ENCODE measurements at places on chromosomes 1 and 21.
A peak's percentile ranks its signal among the peaks of the same experiment; 100 is the strongest.

GRCh38 chr1:200103966-200104583 lies 76.6 kb downstream of the NR5A2 start:
- DNase-seq: no peak

DNA sequence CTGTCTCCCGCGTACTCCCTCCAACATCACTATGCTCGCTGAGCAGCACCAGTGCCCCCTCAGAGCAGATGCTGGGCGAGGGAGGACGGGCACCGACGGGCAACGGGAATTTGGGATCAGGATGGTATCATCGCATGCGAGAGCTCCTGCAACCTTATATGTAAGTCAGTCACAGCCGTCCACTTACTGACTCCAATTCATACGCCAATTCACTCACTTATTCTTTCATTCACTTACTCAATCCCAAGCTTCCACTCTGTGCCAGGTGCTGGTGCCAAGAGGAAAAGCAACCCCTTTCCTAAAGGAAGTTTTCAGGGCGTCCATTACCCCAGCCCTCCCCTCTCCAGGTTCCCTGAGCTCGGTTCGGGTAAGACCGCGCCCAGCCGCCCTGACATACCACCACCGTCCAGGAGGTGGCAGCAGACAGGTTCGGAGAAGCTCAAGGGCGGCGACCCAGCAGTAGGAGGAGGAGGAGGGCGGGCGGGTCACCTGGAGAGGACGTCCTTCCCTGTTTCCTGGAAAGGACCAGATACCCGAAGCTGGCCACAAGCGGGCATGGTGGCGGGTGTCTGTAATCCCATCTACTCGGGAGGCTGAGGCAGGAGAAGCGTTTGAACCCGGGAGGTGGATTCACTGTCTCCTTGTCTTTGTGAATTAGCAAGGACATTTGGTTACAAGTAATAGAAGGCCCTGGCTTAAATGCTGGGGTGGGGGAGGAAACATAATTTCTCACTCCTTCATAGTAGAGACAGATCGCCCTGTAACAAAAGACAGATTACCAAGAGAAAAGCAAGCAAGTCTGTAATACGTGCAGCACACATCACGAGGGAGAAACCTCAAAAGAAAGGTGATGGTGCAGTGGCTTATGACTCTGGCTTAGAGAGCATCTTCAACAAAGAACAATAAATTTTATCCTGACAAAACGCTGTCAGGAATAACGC lies 7.6 kb upstream of the IL22RA1 start:
- peak; percentile 74 for DNase-seq

DNA sequence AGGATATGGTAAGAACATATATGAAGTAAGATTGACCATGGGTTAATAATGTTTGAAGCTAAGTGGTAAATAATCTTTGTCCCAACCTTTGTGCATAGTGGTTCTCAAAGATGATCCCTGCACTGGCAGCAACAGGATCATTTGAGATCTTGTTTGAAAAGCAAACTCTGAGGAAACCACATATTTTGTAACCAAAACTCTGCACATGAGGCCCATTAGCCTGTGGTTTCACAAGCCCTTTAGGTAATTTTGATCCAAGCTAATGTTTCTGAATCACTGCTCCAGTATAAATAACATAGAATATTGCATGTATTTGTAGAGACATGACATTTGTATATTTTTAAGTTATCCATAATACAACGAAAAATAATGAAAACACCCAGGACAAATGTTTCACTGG lies 147.9 kb upstream of the RGS18 start:
- no peak for DNase-seq

DNA sequence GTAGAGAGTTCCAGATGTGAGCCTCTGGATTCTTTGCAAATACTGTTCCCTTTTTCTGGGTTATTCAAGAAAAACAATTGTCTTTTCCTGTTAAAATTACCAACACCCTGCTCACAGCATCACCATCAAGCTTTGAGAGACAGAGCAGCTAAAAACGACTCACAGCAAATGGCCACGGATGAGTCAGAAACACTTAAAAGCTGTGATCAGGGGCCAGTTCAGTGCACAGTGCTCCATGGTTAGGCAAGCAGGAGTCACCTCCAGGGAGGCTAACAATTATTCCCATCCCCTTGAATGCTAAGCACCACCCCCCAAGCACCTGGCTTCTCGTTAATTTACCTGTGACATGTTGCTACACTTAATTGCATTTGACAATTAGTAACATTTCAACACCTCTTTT lies 128.4 kb upstream of the CAMK1G start:
- peak; percentile 38 for DNase-seq

- peak; percentile 78 for DNase-seq
Observed at GRCh38 chr21:17454315-17455027, 58.4 kb upstream of the CXADR start.

GRCh38 chr1:236465959-236466303 lies 57.9 kb upstream of the LGALS8 start:
- no peak for DNase-seq

DNA sequence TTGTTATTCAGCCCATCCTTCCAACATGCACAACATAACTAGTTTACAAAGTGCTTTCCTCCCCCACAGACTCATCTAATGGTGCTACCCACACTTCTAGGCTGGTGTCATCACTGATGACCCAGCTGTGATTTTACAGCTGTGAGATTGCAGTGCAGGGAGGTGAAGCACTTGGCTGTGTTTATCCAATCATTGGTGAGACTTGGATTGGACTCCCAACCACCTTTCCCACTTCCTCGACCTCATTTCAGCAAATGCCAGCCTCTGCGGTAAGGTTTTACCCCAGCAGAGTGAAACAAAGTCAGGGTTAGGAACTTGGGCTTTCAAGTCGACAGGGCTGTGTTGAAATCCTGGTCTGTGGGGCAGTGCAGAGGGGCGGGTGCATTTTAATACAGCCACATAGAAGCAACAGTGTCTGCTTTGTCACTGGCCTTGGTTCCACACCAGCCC lies 22.1 kb downstream of the ECHDC2 start:
- DNase-seq: no peak

- DNase-seq: peak; percentile 32
Observed at GRCh38 chr1:53187401-53187800, 9.2 kb upstream of the CPT2 start.

DNA sequence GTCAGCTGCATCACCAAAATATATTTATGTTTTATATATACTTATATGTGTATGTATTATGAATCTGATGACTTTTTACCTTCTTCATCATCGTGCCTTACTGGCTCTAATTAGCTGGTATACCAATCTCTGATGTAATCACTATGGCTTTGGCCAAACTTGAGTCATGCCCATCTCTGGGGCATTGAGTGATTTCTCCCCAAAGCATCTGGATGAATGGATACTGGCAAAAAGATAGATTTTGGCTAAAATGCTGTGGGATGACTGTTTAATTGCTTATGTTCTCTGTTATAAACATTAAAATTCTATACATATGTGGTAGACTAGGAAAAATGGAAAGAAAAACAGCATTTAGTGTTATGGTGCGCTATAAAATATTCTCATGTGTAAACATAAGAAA lies 19.6 kb downstream of the CDKN2C start:
- peak; percentile 42 for DNase-seq

DNA sequence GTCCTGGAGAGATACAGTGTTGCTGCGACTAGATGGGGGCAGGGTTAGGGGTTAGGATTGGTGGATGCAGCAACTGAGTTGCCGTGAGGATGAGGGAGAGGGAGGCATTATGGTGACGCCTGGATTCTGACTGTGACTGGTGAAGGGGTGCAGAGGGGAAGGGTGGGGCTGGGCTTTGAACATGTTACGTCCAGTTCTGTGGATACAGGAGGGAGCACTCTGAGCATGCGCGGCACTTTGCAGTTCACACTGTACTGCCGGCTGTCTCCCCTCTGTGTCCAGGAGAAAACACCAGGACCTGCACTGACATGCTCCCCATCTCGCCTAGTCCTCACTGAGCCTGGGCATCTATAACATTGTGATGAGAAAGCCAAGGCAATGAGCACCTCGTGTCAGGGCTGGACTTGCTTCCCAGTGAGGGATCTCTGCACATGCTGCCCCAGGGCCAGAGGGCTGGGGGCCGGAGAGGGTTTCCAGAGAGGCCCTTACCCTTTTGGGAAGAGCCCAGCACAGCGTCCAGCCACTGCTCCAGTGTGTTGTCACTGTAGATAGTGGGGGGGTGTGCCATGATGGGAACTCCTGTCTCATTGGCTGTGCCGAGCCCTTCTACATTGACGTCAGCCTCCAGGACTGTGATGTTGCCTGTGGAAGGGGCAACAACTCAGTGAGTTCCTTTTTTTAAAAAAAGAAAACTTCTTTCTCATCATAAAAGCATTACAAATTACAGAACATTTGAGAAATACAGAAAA lies 7.6 kb downstream of the FAM151A start:
- DNase-seq: no peak

DNA sequence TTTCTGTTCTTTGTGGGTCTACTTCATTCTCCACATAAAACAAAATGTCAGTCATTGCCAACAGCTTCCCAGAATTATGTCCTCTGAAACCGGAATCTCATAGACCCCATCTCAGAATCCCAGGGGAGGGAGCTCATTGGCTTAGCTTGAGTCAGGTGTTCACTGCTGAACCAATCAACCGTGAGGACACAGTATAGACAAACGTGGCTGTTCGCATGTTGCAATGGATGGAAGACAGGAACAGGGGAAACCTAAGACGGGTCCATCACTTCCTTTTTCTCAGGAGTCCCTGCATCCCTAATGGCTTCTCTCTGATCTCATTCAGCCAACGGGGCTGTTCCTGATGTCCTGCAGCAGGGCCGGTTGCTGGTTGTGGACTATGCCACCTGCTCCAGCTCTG lies 9.1 kb downstream of the CELA2A start:
- no peak for DNase-seq

- no peak for DNase-seq
Observed at GRCh38 chr1:175408986-175409385, 216.4 kb upstream of the KIAA0040 start.

DNA sequence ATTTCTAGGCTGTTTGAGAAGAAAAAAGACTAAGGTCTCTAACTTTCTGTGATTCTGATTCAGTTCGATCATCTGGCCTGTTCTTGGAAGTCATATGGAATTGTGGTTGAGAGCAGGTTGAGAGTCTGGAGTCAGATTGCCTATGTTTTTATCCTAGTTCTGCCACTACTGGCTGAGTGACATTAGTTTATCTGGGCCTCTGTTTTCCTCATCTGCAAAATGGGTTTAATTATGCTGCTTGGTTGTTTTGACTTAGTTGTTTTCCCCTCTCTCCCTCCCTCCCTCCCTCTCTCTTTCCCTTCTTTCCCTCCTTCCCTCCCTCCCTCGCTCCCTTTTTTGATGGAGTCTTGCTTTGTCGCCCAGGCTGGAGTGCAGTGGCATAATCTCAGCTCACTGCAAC lies 6.2 kb downstream of the MACF1 start:
- DNase-seq: no peak

GRCh38 chr21:45461369-45461750 lies 56.4 kb downstream of the COL18A1 start:
- peak; percentile 45 for DNase-seq

DNA sequence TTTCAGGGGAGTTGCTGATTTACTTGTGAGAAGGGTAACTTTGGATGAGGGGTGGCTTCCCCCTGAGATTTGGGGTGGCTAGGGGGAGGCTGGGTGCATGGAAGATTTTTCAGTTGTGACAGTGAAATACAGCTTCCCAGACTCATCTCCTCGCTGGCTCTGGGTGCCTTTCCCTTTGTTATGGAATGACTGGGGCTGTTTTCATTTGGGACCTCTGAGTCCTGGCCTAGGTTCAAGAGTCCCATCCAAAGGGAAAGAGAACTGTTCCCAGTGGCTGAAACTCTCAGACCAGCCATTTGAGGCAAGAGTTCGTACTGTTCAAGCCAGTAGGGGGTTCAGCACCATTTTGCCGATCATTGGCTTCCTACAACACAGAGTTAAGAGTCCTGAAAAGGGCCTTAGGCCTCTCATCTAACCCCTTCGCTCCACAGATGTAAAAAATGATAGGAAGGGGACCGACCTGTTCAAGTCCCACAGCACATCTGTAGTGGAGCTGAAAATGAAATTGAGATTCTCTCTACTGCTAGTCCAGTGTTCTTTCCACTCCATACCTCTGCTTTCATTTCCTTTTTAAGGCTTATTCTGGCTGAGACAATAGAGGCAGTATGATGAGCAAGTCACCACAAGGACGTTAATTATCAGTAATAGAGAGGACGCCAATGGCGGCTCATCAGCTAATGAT lies 958 bp downstream of the DDR2 start:
- DNase-seq: peak; percentile 81

DNA sequence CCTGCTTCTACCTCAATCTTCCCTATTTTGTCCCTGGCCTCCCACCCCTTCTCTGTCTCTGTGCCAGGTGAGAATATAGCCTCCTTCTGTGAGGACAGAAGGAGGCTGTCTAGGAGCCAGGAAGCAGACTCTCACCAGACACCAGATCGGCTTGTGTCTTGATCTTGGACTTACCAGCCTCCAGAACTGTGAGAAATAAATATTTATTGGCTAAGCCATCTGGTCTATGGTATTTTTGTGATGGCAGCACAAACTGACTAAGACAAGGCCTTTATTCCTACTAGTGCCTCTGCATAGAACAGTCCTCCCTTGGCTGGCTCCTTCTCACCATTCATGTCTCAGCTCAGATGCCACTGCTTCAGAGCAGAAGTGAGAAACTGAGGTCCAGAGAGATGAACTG lies 1.9 kb downstream of the GPN2 start:
- DNase-seq: no peak

GRCh38 chr1:53524428-53525375 lies 65.5 kb downstream of the DMRTB1 start:
- no peak for DNase-seq

DNA sequence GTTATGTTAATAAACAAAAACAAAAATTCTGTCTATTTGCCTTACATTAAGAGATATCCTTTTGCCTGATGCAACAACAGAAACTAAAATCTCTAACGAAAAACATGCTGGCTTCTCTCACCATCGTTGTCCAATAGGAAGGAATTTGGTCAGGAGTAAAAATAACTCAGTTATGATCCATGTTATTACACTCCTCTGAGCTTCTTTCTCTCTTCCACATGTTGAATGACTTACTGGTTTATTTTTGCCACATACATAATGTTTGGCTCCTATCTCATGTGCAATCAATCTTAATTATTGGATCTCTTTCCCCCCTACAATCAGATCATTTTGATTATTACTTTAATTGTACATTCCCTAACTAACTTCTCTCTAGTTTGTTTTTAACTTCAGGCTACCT lies 688.4 kb downstream of the USP25 start:
- no peak for DNase-seq

DNA sequence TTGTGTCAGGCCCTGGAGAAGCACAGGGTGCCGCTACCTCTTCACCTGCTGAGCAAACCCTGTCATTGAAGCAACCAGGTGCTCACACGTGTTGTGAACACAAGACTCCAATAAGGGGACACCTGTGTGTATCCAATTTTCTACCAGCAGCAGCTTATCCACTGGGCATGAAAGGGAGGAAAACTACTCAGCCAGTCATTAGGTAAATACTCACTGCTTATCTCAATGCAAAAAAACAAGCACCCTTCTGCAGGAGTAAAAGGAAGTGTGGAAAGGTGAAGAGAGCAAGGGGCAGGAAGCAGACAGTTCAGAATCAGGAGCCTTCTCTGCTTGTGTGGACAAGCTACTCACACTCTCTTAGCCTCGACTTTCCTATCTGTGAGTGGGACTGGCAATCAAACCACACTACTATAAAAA lies 148.9 kb downstream of the ETS2 start:
- DNase-seq: no peak

GRCh38 chr1:203669739-203670138 lies 43.1 kb downstream of the ATP2B4 start:
- DNase-seq: peak; percentile 62

GRCh38 chr1:14689996-14690615 lies 91.6 kb downstream of the KAZN start:
- DNase-seq: no peak

Measured in EH (cell line).